Activated naive CD4-positive, alpha-beta T cell treated with anti-CD3 and anti-CD28 coated beads, Interleukin-2, amount 50 U/mL, for 72 hours (primary cell): ENCODE measurements at places on chromosomes 16 and 17. TPM values are rescaled to one million over a fixed set of nuclear protein-coding genes. Genes with fewer than 3 reads are reported as not detected.

GRCh38 chr17:78781104-78781892, 775 bp downstream of the CYTH1 start:
- DNase-seq, result peak; percentile 51

Gene ABCA6
- total RNA-seq, result 0.08 TPM

- no peak for DNase-seq
These were observed 6.3 kb upstream of the KCNG4 start for GRCh38 chr16:84245956-84246678.

Gene EPOP
- 27.5 TPM for total RNA-seq

DNA sequence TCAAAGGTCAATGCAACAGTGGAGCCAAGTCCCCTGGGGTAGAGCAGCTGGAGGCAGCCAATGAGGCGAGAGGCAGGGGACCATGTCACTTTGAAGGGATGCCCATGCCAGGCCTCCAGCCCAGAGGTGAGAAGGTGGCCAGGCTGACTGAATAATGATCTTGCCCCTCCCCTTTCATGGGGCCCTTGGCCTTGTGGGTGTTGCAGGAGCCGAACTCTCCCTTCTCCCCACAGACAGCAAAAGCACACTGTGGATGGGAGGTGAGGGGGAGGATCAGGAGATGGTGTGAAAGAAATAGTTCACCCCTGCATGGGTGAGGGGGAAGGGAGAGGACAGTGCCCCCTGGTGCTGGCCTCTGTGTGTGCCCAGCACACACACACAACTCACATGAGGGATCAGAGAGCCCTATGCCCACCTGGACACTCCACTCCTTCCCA, 15.8 kb upstream of the TBX21 start:
- peak; percentile 46 for DNase-seq

DNA sequence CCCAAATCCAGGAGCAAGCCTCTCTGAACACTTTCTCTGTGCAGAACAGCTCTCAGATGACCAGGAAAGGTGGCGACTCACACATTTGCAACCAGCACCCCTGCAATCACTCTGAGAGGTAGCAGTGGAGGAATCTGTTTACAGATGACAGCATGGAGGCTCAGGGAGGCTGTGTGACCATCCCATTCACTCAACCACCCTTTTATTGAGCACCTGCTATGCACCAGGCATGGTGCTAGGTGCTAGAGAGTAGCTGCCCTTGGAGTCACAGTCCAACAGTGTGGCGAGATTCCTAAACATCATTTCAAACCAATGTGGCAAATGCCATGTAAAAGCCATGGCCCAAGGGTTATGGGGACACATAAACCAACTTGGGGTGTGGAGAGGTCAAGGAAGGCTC, 1.5 kb upstream of the ITGB4 start:
- no peak for DNase-seq

DNA sequence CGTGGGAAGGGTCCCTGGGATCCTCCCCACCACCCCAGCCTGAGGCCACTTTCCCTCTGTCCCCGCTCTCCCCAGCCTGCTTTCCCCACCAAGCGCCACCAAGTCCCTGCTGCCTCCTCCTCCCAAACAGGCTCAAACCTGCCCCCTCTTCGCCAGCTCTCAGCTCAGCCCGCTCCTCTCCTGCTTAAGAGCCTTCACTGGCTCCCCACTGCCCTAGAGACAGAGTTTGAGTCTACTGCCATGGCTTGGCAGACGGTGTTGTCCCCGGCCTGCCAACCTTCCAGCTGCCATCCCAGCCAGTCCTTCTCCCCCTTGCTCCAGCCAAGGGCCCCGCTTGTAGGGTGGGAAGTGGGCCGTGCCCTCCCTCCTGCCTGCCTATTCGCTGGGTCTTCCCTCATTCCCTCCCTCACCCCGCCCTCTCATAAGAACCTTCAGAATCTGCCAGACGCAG, 11.1 kb downstream of the IL4R start:
- DNase-seq, result no peak
